MM.1S (cell line): ENCODE measurements at places on chromosomes 3 and 15.

GRCh38 chr3:142602619-142603385 is 6.6 kb downstream of the PLS1 start:
- H3K27me3 ChIP-seq: no peaks in the 10 kb centered on the region
- H3K4me1 ChIP-seq: no peaks in the 10 kb centered on the region
- no peak overlapping the region for H3K27ac ChIP-seq
- no peak overlapping the region for H3K4me3 ChIP-seq
- no peak for DNase-seq

DNA sequence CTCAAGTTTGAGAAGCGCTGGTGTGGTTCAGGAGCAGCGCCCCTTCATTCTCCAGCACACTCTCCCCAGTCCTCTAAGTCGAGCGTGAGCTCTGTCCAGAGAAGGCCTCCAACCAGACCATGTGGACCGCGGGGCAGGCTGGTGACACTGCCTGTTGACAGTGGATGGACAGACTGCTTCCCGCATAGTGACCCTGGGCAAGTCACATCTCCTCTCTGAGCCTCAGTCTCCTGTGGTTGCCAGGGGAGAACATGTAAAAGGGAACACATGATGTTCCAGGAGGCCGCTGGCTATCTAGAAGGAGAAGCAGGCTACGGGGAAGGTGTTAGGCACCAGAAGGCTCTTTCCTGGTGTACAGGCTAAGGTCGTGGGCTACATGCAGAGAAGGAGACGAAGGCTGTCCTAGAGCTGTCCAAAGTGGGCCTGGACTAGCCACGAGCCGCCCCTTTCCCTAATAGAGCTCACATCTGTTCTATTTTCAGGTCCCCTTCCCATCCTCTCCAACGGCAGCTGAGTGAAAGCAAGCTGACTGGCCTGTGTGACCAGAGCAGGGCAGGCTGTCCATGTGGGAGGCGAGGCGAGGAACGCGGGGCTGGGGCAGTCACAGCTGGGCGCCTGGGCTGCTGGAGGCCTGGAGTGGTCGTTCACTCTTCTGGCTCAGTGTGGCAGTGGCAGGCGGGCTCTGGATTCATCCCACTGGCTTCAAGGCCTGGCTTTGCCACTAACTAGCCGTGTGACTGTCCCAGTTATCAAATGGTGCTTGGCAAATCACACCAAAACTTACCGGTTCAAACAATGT is 11.1 kb downstream of the ISG20 start:
- no peaks in the 10 kb centered on the region for H3K36me3 ChIP-seq
- DNase-seq: no peak
- H3K27me3 ChIP-seq: no peaks in the 10 kb centered on the region
- H3K4me1 ChIP-seq: no peaks in the 10 kb centered on the region
- H3K27ac ChIP-seq: no peak overlapping the region

GRCh38 chr3:116186049-116186448 is 259.2 kb downstream of the LSAMP start:
- H3K27ac ChIP-seq: no peak overlapping the region
- H3K36me3 ChIP-seq: no peaks in the 10 kb centered on the region
- H3K4me3 ChIP-seq: no peak overlapping the region

GRCh38 chr3:140004271-140004670 is 69.3 kb downstream of the CLSTN2 start:
- no peak overlapping the region for H3K4me3 ChIP-seq
- DNase-seq: no peak
- no peaks in the 10 kb centered on the region for H3K27me3 ChIP-seq
- H3K4me1 ChIP-seq: no peaks in the 10 kb centered on the region
- H3K36me3 ChIP-seq: no peaks in the 10 kb centered on the region

DNA sequence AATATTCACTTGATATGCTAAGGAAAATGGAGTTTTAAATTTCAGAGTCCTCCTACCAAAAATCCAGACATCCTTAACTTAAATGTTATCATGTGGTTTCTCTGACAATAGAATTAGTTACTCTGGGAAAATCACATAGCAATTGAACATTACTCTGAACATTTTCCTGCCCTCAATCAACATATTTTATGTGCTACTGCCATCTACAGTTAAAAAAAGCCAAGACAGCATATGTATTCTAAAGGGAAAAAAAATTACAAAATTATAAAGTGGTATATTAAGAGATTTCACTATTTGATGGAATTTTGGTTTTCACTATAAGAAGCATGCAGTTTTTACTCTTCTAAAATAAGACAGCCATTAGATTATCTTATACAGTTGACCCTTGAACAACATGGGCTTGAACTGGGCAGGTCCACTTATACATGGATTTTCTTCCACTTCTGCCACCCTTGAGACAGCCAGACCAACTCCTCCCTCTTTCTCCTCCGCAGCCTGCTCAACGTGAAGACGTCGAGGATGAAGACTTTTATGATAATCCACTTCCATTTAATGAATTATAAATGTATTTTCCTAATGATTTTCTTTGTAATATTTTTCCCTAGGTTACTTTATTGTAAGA is 122.3 kb downstream of the ATP1B3 start:
- no peak overlapping the region for H3K27ac ChIP-seq
- DNase-seq: peak; percentile 15
- H3K36me3 ChIP-seq: no peaks in the 10 kb centered on the region

DNA sequence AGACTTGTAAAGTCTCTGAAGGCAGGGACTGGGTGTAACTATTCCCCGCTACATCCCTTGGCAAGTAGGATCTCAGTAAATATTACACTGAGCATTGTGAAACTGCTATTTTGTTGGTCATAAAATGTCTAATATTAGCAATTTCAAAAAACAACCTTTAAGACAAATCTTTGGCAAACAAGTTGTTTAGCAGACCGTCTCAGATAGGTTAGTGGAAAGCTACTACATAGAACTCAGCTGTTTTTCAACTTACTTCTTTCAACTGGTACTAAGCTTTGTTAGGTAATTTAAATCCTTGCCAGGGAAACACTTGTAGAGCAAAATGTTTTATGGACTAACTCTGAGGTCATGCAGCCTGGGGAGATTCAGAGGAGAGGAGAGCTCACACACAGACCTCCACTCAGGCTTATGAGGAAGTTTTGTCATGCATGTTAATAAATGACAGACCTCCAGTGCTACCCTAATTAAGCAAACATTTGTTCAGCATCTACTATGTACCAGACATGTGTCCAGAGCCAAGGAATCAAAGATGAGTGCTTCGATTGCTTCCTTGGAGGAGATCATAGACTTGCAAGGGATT is 61.6 kb upstream of the STAC start:
- DNase-seq: no peak
- H3K27me3 ChIP-seq: no peaks in the 10 kb centered on the region
- no peak overlapping the region for H3K27ac ChIP-seq
- H3K4me3 ChIP-seq: no peak overlapping the region
- no peaks in the 10 kb centered on the region for H3K36me3 ChIP-seq

DNA sequence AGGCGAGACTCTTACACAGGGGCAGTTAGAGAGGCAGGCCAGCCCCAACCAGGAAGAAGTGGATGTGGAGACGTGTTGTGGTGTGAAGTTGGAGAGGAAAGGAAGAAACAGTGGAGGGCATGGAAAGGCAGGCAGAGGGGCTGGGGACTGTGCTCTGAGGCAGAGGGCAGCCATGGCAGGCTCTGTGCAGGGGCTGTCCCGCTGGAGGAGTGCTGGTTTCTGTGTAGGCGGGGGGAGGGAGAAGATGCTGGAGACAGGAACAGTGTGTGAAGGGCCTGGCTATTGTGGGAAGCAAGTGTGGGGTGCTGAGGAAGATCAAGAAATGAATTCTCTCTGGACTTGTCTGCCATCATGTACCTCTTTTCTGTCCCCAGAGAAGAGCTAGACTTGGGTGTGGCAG is 21.0 kb downstream of the SNAPC5 start:
- no peak for DNase-seq
- no peaks in the 10 kb centered on the region for H3K27me3 ChIP-seq
- peaks cover 7% of the 10 kb centered on the region for H3K4me1 ChIP-seq
- no peak overlapping the region for H3K27ac ChIP-seq

GRCh38 chr3:71503525-71504249 is 79.8 kb downstream of the FOXP1 start:
- no peaks in the 10 kb centered on the region for H3K4me1 ChIP-seq
- no peaks in the 10 kb centered on the region for H3K36me3 ChIP-seq
- no peak overlapping the region for H3K27ac ChIP-seq
- no peaks in the 10 kb centered on the region for H3K27me3 ChIP-seq
- no peak overlapping the region for H3K4me3 ChIP-seq

- H3K36me3 ChIP-seq: no peaks in the 10 kb centered on the region
- peaks cover 9% of the 10 kb centered on the region; the same call in 1 of the 2 replicates for H3K4me1 ChIP-seq
- no peak overlapping the region for H3K27ac ChIP-seq
Measured at GRCh38 chr3:170033489-170033888, 4.3 kb upstream of the GPR160 start.

- H3K36me3 ChIP-seq: no peaks in the 10 kb centered on the region
- peak; percentile 80 for DNase-seq
- H3K27me3 ChIP-seq: no peaks in the 10 kb centered on the region
Measured at GRCh38 chr3:134852893-134853351, 57.9 kb downstream of the EPHB1 start.

DNA sequence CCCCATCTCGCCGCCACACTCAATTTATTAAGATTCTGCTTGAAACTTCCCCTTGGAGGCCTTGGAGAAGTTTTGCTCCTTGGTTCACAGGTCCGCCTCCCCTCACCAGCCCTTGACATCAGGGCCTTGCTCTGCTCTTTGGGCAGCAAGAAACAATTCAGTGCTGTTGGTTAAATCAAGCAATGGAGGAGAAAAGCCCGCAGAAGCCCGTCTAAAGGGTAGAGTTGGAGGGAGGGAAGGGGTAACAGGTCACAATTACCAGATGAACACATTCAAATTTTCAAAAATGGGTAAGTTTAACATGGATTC is 429 bp downstream of the PARP9 start:
- no peaks in the 10 kb centered on the region for H3K27me3 ChIP-seq
- H3K4me3 ChIP-seq: peak overlapping the region; percentile 65
- H3K27ac ChIP-seq: no peak overlapping the region
- no peaks in the 10 kb centered on the region for H3K36me3 ChIP-seq

GRCh38 chr15:28955160-28955992 is 69.6 kb downstream of the APBA2 start:
- no peaks in the 10 kb centered on the region for H3K36me3 ChIP-seq
- H3K27ac ChIP-seq: no peak overlapping the region
- H3K4me3 ChIP-seq: no peak overlapping the region
- H3K27me3 ChIP-seq: no peaks in the 10 kb centered on the region

GRCh38 chr3:27596921-27597320 is 112.7 kb upstream of the SLC4A7 start:
- no peaks in the 10 kb centered on the region for H3K36me3 ChIP-seq
- no peaks in the 10 kb centered on the region for H3K4me1 ChIP-seq
- no peak for DNase-seq
- no peak overlapping the region for H3K4me3 ChIP-seq
- no peak overlapping the region for H3K27ac ChIP-seq

DNA sequence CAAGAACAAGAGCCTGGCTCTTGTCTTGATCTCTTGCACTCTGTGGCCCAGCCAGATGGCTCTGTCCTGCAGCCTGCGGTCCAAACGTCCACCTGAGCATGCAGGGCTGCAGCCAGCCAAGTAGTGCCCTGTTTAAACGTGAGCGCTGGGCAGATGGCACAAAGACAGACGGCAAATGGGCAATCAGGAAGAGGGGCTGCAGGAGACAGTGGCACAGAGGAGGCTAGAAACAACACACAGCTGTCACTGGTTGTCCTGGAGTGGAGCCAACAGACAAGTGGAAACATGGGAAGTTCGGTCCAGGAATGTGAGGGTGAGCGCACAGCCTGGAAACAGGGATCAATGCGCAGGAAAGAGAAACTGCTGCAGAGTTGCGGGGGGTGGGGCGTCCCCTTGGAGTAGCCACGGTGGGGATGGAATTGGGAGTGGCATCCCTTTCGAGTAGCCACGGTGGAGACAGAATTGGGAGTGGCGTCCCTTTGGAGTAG is 10.7 kb upstream of the ZXDC start:
- no peaks in the 10 kb centered on the region for H3K36me3 ChIP-seq
- H3K4me1 ChIP-seq: peaks cover 14% of the 10 kb centered on the region
- no peaks in the 10 kb centered on the region for H3K27me3 ChIP-seq
- H3K4me3 ChIP-seq: no peak overlapping the region
- no peak overlapping the region for H3K27ac ChIP-seq

DNA sequence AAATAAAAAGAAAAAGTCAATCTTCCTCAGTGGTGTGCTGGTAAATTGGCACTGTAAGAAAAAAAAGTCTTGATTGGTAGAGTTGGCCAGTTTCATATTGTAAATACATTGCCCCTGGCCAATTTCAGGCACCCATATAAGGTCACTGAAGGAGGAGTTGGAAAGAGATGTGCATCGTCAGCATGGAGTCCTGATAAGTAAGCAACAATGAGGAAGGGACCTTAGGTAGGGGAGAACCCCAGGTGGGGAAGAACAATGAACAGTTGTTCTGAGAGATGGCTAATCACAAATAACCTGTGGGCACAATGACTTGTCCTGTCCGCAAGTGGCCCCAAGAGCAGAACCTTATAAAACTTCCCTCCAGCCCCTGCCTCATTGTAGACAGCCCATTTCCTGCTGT is 8.6 kb upstream of the CYP8B1 start:
- no peaks in the 10 kb centered on the region for H3K27me3 ChIP-seq
- H3K4me1 ChIP-seq: no peaks in the 10 kb centered on the region
- peak; percentile 15 for DNase-seq
- H3K27ac ChIP-seq: no peak overlapping the region

GRCh38 chr3:38459499-38460048 is 5.9 kb downstream of the ACVR2B start:
- H3K36me3 ChIP-seq: no peaks in the 10 kb centered on the region
- H3K4me3 ChIP-seq: no peak overlapping the region
- H3K4me1 ChIP-seq: peaks cover 5% of the 10 kb centered on the region
- H3K27ac ChIP-seq: no peak overlapping the region
- no peak for DNase-seq
- H3K27me3 ChIP-seq: no peaks in the 10 kb centered on the region
